Ovary (tissue), 10 donors: ENCODE measurements at places on chromosomes 6 and 20. TPM values are rescaled to one million over a fixed set of nuclear protein-coding genes. Genes with fewer than 3 reads are reported as not detected.

- DNase-seq: no peak
- peaks cover 5% of the 10 kb centered on the region for H3K4me1 ChIP-seq
- H3K4me3 ChIP-seq: no peak overlapping the region
- no peaks in the 10 kb centered on the region for H3K36me3 ChIP-seq
- no peaks in the 10 kb centered on the region for H3K27me3 ChIP-seq
Measured at GRCh38 chr6:2733736-2734480, 16.8 kb downstream of the MYLK4 start.

DNA sequence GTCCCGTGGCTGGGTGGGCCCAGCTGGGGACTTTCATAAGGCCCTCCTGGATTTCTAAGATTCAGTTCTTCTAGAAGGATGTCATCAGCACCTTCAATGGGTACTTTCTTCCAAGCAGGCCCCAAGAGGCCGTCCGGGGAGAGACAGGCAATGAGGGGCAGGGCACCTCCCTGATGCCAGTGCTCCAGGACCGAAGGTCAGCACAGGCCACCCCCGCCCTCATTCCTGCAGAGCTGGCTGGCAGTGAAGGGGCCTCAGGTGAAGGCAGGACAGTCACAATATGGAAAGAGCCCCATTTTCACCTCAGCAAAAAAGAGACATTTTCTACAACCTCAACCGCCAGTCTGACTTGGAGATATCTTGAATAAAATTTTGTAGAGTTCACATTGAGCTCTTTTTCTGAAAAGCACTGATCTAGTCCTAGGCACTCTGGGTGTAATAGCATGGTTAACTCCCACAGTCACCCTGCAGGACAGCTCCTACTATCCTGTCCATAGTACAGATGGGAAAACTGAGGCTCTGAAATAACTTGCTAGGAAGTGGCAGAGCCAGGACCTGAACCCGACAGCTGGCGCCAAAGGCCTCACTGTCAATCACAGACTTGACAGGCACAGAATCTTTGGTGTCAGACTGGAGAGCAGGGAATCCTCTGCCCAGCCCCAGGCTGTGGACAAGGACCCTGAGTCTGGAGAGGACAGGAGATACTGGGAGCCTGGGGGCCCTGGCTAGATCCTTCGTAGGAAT lies 50.3 kb downstream of the RRBP1 start:
- H3K4me3 ChIP-seq: no peak overlapping the region
- H3K4me1 ChIP-seq: peaks cover 26% of the 10 kb centered on the region
- H3K36me3 ChIP-seq: no peaks in the 10 kb centered on the region
- H3K27me3 ChIP-seq: no peaks in the 10 kb centered on the region

DNA sequence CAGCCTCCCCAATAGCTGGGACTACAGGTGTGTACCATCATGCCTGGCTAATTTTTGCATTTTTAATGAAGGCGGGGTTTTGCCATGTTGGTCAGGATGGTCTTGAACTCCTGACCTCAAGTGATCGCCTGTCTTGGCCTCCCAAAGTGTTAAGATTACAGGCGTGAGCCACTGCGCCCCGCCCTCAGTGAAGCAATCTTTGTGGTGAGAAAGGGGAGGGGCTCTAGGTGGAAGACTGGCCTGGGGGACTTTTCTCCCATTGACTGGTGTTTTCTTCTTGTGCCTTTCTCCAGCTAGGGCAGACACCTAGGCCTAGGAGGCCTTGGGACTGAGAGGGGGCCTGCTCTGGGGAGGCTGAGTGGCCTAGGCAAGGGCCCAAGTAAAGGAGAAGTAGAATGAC lies 84.1 kb downstream of the DNAAF9 start:
- no peak overlapping the region for H3K4me3 ChIP-seq
- H3K36me3 ChIP-seq: no peaks in the 10 kb centered on the region
- H3K4me1 ChIP-seq: peaks cover 2% of the 10 kb centered on the region
- H3K27me3 ChIP-seq: no peaks in the 10 kb centered on the region

- DNase-seq: no peak
- H3K36me3 ChIP-seq: no peaks in the 10 kb centered on the region
- no peak overlapping the region for H3K4me3 ChIP-seq
- no peaks in the 10 kb centered on the region for H3K27me3 ChIP-seq
Measured at GRCh38 chr6:7579851-7580250, 10.1 kb upstream of the SNRNP48 start.

DNA sequence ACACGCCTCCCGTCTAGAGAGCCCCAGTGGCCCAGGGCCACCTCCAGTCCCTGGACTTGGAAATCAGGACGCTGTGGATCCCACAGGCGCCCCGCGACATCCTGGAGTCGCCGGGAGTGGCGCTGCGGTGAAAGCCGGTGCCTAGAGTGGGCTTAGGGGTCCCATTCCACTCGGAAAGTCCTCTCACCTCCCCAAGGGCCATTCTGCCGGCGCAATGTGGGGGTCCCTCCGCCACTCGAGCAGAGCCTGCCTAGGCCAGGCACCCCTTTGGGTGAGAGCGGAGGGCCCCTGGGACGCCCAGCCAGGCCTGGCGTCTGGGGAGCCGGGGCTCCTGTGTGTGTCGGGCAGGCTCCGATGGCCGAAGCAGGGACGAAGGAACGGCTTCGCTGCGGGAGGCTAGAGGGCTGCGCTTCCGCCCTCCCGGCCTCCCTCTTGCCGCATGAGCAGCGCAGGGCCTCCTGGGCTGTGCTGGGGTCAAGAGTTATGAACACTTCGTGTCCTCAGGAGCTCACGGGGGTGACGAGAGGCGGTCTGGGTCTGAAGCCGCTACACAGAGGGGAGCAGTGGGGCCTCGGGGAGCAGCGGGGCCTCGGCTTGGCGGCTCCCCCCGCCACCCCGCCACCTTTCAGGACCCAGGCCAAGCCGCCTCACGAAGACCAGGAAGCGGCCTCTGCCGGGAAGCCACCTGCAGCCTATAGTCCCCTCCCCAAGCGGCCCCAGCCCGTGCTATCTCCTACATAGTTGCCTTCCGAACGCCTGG lies 13.6 kb downstream of the POU3F2 start:
- no peaks in the 10 kb centered on the region for H3K36me3 ChIP-seq
- H3K4me3 ChIP-seq: no peak overlapping the region
- no peak overlapping the region for H3K27ac ChIP-seq
- H3K4me1 ChIP-seq: peaks cover 2% of the 10 kb centered on the region

GRCh38 chr6:143037470-143037869 lies 23.2 kb upstream of the AIG1 start:
- no peaks in the 10 kb centered on the region for H3K27me3 ChIP-seq
- H3K4me3 ChIP-seq: no peak overlapping the region
- DNase-seq: no peak
- H3K4me1 ChIP-seq: no peaks in the 10 kb centered on the region

GRCh38 chr6:89826029-89826528 lies 3.6 kb upstream of the CASP8AP2 start:
- no peaks in the 10 kb centered on the region for H3K36me3 ChIP-seq
- DNase-seq: no peak
- H3K4me3 ChIP-seq: no peak overlapping the region
- H3K27me3 ChIP-seq: no peaks in the 10 kb centered on the region

- H3K4me1 ChIP-seq: no peaks in the 10 kb centered on the region
- DNase-seq: no peak
Measured at GRCh38 chr20:4713401-4713800, 8.3 kb upstream of the PRND start.

DNA sequence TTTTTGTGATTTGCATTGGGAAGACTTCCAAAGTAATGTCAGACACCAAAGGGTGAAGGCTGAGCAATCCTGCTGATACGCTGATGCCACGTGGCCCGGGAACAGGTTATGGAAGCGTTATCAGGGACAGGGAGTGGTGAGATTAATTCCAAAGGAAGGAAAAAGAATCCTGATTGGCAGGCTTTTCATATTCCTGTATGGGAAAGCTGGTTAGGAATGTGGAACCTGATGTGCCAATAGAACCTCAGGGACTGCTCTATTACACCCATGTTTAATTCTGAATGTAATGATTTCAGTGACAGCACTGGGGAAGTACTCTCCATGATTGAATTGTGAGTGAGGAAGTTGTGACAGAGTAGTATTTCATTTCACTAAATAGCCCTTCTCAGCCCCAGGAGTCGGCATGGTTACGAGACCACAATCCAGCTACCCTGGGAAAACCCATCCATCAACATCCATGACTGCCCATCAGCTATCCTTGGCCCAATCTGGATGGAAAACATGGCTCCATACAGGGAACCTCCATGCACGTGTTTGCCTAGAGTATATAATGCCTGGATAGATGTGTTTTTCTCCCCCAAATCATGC lies 49.4 kb downstream of the F13A1 start:
- H3K27me3 ChIP-seq: no peaks in the 10 kb centered on the region
- H3K4me1 ChIP-seq: no peaks in the 10 kb centered on the region
- H3K27ac ChIP-seq: no peak overlapping the region
- DNase-seq: no peak

GRCh38 chr6:72422171-72422570 lies 199.7 kb upstream of the KCNQ5 start:
- H3K27ac ChIP-seq: no peak overlapping the region
- H3K4me3 ChIP-seq: no peak overlapping the region
- DNase-seq: no peak
- H3K36me3 ChIP-seq: no peaks in the 10 kb centered on the region

DNA sequence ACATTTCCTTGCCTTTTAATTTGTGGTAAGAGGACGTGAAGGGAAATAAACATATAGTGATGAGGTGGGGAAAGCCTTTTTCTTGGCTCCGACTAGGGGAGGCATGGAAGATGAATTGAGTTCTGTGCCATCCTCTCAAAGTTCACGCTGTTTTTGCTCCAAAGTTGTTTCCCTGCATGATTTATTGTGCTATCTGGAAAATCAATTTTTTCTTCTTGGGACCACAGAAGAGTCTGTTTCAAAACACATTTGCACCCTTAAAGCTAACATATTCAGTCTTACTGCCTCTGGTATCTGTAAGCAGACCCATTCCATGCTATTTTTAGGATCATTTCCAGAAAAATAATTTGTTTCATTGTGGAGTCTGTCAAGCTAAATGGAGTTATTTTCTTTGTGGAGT lies 57.6 kb upstream of the KCNG1 start:
- no peak overlapping the region for H3K27ac ChIP-seq
- H3K27me3 ChIP-seq: no peaks in the 10 kb centered on the region
- DNase-seq: no peak
- no peaks in the 10 kb centered on the region for H3K4me1 ChIP-seq
- no peaks in the 10 kb centered on the region for H3K36me3 ChIP-seq
- H3K4me3 ChIP-seq: no peak overlapping the region

DNA sequence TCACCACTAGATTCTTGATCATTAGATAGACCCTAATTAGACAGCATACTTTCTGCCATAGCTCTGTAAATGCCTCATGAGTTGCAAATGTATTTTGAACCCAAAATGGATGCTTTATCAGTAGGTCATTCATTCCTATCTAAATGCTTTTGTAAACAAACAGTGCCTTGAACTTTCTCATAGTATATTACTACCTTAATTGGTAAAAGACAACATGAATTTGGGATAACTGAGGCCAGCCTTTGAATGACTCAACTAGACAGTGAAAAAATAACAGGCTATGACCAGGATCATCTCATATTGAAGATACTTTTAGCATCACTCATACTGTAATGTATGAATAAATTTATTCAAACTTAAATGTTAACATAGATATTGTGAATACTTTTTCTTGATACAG lies 37.0 kb upstream of the PRL start:
- H3K27ac ChIP-seq: no peak overlapping the region
- no peaks in the 10 kb centered on the region for H3K27me3 ChIP-seq
- H3K36me3 ChIP-seq: no peaks in the 10 kb centered on the region
- DNase-seq: no peak

- no peak overlapping the region for H3K4me3 ChIP-seq
- no peaks in the 10 kb centered on the region for H3K4me1 ChIP-seq
- H3K27ac ChIP-seq: no peak overlapping the region
- H3K36me3 ChIP-seq: no peaks in the 10 kb centered on the region
- no peaks in the 10 kb centered on the region for H3K27me3 ChIP-seq
- no peak for DNase-seq
Measured at GRCh38 chr6:137522198-137522798, 28.1 kb upstream of the OLIG3 start.

DNA sequence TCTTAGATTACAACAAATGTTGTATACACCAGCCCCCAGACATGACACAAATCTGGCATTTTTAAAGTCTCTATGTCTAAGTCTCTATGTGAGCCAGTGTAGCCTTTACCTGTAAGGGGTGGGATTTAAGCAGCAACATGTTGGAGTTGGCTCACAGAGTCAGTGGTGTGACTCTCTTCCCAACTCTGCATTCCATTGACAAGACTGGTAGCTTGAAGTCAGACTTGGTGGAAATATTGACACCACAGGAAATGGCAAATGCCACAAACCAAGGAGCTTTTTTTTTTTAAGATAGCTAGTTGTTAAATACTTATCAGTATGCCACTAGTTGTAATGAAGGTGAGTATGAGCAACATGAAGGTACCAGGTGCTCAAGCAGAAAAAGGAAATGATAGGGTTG lies 103.1 kb upstream of the SMLR1 start:
- no peak overlapping the region for H3K4me3 ChIP-seq
- H3K4me1 ChIP-seq: no peaks in the 10 kb centered on the region
- H3K27me3 ChIP-seq: no peaks in the 10 kb centered on the region

GRCh38 chr6:117840541-117840983 lies 66.5 kb upstream of the SLC35F1 start:
- no peaks in the 10 kb centered on the region for H3K4me1 ChIP-seq
- H3K4me3 ChIP-seq: no peak overlapping the region
- no peaks in the 10 kb centered on the region for H3K36me3 ChIP-seq

GRCh38 chr6:42742116-42742894 lies 3.6 kb downstream of the TBCC start:
- no peak overlapping the region for H3K4me3 ChIP-seq
- no peak overlapping the region for H3K27ac ChIP-seq
- no peaks in the 10 kb centered on the region for H3K36me3 ChIP-seq
- peaks cover 5% of the 10 kb centered on the region for H3K4me1 ChIP-seq
- no peak for DNase-seq

- H3K4me1 ChIP-seq: no peaks in the 10 kb centered on the region
- DNase-seq: no peak
- H3K27me3 ChIP-seq: no peaks in the 10 kb centered on the region
Measured at GRCh38 chr6:137542713-137543112, 48.5 kb upstream of the OLIG3 start.

GRCh38 chr6:34383656-34384320 lies 8.7 kb downstream of the NUDT3 start:
- H3K36me3 ChIP-seq: no peaks in the 10 kb centered on the region
- no peak for DNase-seq
- peaks cover 9% of the 10 kb centered on the region for H3K4me1 ChIP-seq
- H3K27me3 ChIP-seq: no peaks in the 10 kb centered on the region

Gene ISM1
- 0.10 TPM for total RNA-seq

Gene TRIM31
- total RNA-seq: not detected

Gene GNL1
- 117 TPM for total RNA-seq

Gene HCK
- 7.8 TPM for total RNA-seq

Gene DUSP15
- 9.3 TPM for total RNA-seq

Gene OR2B6
- not detected for total RNA-seq

Gene PROCR
- 38.4 TPM for total RNA-seq

Gene HLA-DRA
- total RNA-seq: 113 TPM

Gene CAP2
- 16.6 TPM for total RNA-seq

Gene FAM83B
- total RNA-seq: 4.3 TPM

Gene ALDH8A1
- total RNA-seq: 1.3 TPM

Gene CST4
- total RNA-seq: not detected

Gene HLA-DQB1
- total RNA-seq: 2.2 TPM

Gene DEFB123
- total RNA-seq: not detected
